ENCODE measurements at places on chromosomes 4 and X.

GRCh38 chrX:103554687-103555424, 30.5 kb upstream of the TCEAL4 start:
- peak; percentile 58 for DNase-seq

- DNase-seq: no peak
Measured at GRCh38 chr4:27055221-27055760, 194.7 kb downstream of the STIM2 start.

DNA sequence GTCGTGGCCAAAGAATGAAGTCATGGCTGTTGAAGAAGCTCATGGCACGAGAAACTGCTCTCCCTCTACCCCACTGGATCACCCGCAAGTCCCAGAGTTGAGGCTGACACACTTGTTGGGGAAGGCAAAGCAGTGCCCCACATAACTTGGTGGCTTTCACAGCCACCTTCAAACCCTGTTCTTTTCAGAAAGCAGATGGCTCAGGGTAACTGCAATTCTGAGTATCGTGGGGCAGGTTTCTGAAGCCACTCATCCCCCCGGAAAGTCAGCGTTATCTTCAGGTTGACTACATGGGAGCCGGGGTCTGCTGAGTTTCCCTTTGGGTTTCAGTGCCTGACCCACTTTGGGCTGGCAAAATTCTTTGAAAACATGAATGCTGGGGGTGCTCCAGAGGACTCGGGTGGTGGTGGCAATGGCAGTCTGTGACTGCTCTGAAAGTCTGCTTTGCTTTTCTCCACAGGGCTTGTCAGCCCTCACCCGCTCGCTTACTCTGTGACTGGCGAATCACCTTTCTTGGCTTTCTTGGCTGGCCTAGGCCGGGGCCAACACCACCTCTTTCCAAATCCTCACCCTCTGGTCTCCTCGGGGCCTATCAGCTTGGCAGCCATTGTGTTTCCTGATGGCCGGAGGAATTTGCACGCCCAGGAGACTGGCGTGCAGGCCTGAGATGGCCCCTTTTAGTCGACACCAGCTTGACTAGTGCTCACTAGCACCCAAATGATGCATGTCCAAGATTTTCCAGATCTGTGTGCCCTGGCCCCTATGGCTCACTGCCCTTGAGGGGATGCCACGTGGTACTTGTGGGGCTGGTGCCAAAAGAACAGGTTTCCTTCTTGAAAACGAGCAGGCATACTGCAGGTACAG, 7.3 kb downstream of the PPP1R3F start:
- DNase-seq: no peak

GRCh38 chr4:133741766-133742165, 459.8 kb downstream of the PABPC4L start:
- DNase-seq: no peak

DNA sequence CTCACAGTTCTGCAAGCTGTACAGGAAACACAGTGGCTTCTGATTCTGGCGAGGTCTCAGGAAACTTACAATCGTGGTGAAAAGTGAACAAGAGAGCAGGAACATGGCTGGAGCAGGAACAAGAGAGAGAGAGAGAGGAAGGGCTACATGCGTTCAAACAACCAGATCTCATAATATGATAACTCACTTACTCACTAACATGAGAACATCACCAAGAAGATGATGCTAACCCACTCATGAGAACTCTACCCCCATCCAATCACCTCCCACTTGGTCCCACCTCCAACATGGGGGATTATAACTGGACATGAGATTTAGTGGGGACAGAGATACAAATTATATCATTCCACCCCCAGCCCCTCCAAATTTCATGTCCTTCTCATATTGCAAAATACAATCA, 9.8 kb upstream of the TLR1 start:
- DNase-seq: no peak
